Uterine smooth muscle cell (primary cell): ENCODE measurements at places on chromosomes 2 and 18. TPM values are rescaled to one million over a fixed set of nuclear protein-coding genes. Genes with fewer than 3 reads are reported as not detected.

The INHBB gene
- total RNA-seq: not detected in 2 replicates

The LRP1B gene
- 0.11 and 0.50 TPM in 2 replicates for total RNA-seq

The ALK gene
- total RNA-seq: under 0.01 TPM in 1 of 2 replicates, not detected in the other

The LAMA3 gene
- total RNA-seq: 5.1 and 30.5 TPM in 2 replicates
